ENCODE measurements at places on chromosomes 4 and X. TPM values are rescaled to one million over a fixed set of nuclear protein-coding genes. Genes with fewer than 3 reads are reported as not detected.

Gene ABLIM2
- total RNA-seq: 3.6 TPM

- DNase-seq: peak; percentile 94
Observed at GRCh38 chrX:136130931-136131833, 16.2 kb upstream of the FHL1 start.

Gene CT45A3
- not detected for total RNA-seq

Gene GLA
- 54.8 TPM for total RNA-seq

DNA sequence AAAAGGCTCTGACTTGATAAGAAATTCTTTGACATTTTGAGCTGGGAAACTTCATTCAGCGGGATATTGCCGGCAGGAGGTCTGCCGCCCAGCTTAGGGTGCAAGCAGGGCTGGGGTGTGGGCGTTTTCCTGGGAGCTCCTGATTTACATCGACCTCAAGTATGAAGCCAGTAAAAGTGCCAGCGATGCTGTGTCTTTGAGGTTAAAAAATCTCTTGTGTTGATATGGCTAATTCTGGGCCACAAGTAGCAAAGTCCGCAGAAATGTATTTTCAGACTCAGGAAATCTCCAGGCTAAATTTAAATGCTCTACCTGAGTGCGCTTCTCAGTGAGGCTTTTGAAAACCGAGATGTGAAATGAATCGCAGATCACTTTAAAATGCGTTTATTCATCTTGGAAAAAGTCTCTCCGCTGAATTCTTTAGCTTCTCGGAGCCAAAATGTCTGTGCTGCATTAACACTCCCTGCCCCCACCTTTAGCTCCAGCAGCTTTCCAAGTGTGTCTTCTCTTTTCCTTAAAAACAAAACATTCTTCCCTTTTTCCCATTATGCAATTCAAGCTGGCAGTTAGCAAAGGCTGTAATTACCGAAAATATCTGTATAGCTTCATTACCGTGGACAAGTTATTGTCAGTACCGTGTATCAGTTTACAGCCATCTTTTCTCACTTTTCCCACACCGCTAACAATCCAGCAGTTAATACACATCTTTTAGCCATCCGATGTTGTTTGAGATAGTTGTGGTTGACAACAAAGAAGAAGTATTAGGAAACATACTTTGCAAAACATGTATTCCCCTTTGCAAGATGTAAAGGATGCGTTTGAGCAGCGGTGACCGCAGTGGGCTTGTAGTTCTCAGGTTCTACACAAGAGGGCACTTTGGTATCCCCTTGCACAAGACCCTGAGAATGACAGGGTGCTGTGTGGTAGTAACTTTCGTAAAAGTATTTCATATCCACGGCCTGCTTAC, 136.0 kb upstream of the STX18 start:
- DNase-seq: no peak

- no peak for DNase-seq
Observed at GRCh38 chr4:71677568-71677967, 106.3 kb downstream of the GC start.

DNA sequence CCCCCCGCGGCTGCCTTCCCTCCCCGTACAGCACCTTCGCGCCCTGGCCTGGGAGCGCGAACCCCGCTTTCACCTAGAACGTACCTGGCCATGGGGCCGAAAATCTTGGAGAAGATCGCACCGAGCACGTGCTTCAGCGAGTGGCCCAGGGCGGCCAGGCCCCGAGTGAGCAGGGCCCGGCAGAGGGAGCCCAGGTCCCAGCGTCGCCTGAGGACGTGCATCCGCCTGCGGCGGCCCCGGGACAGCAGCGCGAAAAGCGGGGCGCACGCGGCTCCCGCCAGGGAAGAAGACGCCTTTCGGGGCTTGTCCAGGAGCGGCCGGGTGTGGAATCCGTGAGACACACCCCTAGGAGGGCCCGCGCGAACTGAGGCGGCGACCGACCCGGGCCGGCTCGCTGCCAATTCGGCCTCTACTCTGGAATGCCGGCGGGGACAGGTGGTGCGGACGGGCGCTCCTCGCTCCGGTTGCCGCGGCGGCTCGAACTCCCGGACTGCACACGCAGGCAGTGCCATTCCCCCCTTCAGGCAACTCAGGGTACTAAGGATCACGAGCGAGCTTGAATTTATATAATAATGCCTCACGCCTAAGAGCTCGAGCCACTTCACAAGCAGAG, at the start of gene HS6ST2:
Gene HS6ST2, minus strand, starts transcription at position 539 of the 613 bp plus-strand sequence.
- no peak for DNase-seq

DNA sequence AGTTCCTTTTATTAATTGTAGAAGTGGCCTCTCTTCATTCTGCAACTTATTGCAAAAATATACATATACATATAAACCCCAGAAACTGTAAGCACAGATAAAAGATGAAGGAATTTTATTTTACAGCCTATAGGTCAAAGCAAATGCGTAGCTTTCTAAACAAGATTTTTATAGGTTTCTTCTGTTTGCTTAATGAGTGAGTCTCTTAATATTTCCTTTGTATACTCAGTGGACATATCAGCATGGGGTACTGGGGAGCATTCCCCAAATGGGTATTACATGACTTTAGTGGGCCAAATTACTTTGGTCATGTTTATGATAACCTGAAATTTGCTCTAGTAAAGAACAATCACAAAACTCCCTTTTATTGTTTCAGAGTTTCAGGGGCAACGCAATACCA, 1698.6 kb upstream of the IGFBP7 start:
- peak; percentile 77 for DNase-seq

Gene BEX5
- total RNA-seq: 0.18 TPM
